ENCODE measurements at places on chromosomes 11 and 22.

DNA sequence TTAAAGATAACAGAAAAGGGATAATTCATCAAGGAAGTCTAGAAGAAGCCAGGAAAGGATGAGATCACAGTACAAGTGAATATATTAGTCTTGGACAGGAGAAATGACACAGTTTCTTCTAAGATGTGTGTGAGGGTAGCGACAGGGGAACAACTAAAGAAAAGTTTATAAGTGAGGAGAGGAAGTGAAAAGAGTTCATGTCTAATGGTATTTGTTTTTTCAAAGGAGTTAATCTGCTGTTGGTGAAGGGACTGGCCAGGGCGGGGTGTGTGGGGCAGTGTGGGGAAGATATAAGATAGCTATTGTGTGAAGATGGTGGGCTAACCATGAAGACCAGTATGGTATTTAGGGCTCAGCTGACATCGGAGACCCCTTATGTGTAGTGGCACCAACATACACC is 7.6 kb upstream of the PPFIBP2 start:
- DNase-seq, result no peak

DNA sequence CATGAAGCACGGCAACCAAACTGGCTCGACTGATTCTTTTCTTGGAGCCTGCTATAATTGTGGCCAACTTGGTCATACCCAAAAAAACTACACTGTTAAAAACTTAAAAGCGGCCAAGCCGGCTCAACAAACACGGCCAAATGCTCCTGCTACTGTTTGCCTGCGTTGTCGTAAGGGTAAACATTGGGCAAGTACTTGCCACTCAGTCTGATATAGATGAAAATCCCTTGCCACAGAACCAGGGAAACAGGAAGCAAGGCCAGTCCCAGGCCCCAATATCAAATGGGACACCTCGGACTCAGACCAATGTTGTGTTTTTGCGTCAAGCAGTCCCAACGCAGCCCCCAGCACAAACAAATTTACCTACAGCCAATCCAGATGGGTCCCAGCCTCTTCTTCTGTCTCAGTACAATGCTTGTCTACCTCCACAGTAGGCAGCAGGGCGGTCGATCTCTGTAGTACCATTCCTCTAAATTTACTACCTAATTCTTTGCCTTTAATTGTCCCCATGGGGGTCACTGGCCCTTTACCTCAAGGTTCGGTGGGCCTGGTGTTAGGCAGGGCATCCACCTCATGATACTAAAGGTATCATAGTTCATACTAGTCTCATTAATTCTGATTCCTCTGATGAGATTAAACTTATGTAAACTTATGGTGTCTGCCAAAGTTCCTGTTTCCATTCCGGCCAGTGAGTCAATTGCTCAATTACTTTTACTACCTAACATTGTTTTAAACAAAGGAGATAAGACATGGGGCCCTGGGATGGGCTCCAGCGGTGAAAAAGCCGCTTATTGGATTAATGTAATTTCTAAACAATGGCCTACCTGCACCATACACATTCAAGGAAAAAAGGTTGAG is 3.7 kb upstream of the COMT start:
- no peak for DNase-seq

DNA sequence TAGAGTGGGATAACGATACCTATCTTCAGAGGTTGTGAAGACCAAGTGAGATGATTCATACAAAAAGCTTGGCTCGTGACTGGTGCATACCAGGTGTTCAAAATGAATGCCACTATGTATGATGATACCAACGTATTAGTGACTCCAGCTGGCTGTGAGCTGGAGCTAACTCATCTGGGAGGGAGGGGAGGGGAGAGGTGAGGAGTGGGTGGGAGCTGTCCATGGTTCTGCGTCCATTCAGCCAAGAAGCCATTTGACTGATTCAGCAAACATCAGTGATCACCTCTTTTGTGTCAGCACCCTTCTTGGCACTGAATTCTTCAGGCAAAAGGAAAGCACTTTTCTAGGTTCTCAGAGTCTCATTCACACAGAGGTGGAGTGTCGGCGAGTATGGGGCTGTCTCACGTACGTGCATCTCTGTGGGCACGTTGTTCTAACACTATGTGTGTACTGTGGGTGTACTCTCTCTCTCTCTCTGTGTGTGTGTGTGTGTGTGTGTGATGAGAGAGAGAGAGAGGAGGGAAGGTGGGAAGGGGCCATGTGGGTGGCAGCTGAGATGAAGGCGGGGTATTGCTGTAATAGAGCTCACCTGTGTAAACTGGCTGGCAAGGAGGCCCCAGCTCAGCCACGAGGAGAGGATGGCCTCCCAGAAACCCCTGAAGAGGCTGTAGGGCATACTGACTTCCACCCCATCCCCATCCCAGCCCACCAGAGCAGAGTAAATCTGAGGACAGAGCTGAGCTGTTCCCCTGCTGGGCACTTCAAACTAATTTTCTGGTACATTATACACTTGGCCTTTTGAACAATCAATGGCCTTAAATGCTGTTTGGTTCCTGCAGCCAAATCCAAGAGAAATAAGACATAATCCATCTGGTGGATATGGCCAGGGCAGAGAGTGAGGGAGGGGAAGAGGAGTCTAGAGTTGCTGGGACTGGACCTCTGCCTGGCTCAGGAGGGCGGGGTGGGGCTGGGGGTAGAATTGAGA is 96.1 kb upstream of the THY1 start:
- peak; percentile 33 for DNase-seq

GRCh38 chr11:88534185-88534584 is 196.6 kb upstream of the CTSC start:
- DNase-seq, result no peak

DNA sequence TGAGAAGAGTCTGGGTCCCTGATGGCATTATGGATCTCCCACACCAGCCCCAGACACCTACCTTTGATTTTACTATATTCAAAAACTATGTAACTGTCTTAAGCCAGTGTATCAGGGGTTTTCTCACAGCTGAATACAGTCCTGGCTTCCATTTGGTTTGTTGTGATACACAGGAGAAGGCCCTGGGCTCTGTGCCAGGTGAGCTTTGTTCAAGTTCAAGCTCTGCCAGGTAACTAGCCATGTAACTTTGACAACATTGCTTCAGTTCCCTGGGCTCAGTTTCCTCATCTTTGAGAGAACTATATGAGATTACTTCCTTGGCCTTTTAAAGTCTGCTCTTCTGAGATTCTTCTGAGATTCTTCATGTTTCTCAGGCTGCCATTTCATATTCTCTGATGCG is 327.5 kb upstream of the TENM4 start:
- DNase-seq, result no peak

- no peak for DNase-seq
These were observed 161.7 kb upstream of the CADM1 start for GRCh38 chr11:115665958-115666357.

GRCh38 chr11:100841711-100842407 is 154.8 kb downstream of the ARHGAP42 start:
- no peak for DNase-seq

GRCh38 chr11:102771351-102771750 is 9.1 kb downstream of the MMP10 start:
- DNase-seq, result no peak

DNA sequence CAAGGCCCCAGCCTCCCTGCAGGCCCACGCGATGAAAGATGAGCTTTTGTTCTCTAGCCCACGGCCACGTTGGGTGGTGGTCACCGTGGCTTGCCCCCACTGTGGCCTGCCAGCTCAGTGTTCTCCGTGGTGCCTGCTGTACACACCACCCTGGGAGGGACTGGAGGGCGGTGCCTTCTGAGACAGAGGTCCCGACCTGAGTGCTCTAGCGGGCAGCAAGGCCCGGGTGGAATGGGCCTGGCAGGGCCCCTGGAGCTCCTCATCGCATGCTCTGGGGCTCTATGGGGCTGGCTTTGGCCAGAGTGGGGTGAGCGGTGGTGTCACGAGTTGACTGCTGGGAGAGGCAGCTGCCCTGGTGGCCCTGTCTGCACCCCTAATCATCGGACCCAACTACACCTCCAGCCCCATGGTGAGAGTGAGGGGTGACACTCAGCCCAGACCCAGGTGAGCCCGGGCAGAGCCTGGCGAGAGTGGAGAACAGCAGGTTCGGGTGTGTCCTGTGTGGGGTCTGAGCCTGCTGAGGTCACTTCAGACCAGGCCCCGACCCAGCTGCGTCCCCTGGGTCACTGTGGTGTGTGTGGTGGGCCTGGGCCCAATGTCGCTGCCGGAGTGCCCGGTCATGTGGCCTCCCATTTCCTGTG is 541.9 kb downstream of the TBC1D22A start:
- no peak for DNase-seq

DNA sequence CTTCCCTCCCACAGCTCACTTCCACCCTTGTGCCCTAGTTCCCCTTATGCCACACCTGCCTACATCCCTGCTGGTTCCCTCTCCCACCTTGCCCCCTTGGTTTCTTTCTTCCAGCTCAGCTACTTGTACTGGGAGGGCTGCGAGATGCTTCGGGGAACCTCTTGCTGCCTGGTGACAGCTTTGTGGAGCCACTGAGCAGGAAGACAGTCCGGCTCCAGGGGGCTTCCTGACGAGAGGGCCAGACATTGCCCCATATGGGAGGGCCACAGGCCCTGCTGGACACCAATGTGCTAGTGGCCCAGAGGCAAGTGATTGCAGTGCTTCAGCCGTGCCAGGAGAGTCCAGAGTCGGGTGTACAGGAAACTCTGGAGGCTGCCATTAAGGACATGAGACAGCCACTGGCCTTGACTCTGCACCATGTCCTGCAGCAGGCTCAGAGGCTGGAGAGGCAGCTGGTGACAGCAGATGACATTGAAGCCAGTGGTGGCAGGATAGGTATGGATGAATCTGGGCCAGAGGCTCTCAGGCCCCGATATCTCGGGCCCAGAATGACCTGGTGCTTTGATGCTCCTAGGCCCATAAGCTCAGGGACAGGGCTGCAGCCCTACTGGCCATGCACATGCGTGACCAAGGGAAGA is 54.3 kb downstream of the BTG4 start:
- DNase-seq, result no peak

DNA sequence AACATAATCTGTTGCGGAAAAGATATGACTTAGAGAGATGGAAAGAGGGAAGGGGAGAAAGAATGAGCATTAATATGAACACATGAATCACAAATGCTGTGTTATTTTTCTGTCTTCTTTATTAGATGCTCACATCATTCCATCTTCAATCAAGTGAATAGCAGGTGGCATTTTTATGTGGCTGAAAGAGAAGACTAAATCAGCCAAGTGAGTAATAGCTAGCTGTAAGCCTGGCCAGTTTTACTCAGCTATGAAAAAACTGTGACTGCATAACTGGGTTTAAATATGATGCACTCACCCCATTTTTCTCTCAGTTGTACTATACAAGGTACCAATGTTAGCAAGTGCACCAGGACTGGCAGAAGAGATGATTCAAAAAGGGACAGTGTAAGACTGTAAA is 571.1 kb downstream of the JRKL start:
- DNase-seq, result no peak

DNA sequence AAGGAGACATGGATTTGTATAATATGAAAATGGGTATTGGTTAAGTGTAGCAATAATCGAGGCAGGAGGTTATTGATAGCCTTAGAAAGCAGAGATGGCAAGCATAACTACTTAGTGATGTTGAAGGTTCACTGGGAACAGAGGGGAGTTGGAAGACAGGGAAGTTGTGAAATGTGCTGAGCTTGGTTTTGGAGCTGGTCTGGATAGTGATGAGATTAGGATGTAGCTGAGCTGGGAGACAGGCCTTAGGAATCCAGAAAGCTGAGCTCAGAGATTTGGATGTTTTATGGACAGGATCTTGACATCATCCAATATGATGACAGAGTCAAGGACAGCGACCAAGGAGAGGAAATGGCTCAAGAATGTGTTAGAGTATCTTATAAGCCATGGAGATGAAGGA is 113.1 kb downstream of the ARHGAP42 start:
- DNase-seq, result no peak

- DNase-seq, result no peak
These were observed 125.9 kb downstream of the RCN1 start for GRCh38 chr11:32216749-32217148.

GRCh38 chr11:123330471-123330870 is 99.6 kb upstream of the GRAMD1B start:
- no peak for DNase-seq

GRCh38 chr11:110455718-110456117 is 26.0 kb downstream of the FDX1 start:
- no peak for DNase-seq

- no peak for DNase-seq
These were observed 345.4 kb upstream of the KIRREL3 start for GRCh38 chr11:127345819-127346459.

DNA sequence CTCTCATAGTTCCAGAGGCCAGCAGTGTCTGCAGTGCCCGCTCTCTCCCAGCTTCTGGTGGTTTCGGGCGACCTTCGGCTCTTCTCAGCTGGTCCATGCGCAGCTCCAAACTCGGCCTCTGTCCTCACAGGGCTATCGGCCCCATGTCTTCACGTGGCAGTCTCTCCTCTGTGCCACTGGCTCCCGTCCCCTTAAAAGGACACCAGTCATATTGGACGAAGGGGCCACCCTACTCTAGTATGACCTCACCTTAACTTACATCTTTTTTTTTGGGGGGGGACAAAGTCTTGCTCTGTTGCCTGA is 13.8 kb downstream of the LTO1 start:
- no peak for DNase-seq

DNA sequence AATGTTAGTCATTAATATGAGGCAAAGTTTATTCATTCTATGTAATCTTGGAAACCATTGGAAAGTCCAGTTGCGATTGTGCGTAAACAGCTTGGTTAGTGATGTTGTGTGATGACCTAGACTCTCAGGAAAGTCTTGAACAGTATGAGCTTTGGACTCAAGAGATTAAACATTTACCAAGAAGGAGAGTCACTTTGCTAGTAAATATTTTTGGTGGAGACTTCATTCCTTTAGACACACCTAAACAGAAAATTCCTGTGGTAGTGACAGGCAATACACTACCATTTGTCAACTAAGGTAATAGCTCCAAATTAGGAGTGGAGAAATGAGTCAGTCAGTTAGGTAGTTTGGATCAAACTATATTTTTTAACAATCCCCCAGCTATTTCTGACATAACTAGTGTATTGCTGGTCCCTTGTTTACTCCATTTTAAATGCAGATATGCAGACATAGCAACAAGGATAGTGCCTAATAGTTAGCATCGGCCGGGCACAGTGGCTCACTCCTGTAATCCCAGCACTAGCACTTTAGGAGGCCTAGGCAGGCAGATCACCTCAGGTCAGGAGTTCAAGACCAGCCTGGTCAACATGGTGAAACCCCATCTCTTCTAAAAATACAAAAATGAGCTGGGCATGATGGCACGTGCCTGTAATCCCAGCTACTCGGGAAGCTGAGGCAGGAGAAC is 89.3 kb downstream of the ARHGAP42 start:
- peak; percentile 57 for DNase-seq

Data from A172 (cell line).